Colonic mucosa (tissue), 4 donors: ENCODE measurements at places on chromosomes 6 and 20.

- DNase-seq, result no peak
These were observed 859.3 kb upstream of the FLRT3 start for GRCh38 chr20:15196547-15197255.

GRCh38 chr6:31734821-31735406, 1.4 kb downstream of the CLIC1 start:
- DNase-seq, result peak; percentile 83

GRCh38 chr20:58719258-58719657, 26.7 kb downstream of the NPEPL1 start:
- no peak for DNase-seq

GRCh38 chr6:160955508-160956295, 35.9 kb upstream of the MAP3K4 start:
- no peak for DNase-seq

- DNase-seq, result peak; percentile 60
These were observed 495 bp downstream of the FAM83B start for GRCh38 chr6:54846857-54847674.
